ENCODE measurements at places on chromosomes 3 and 15. TPM values are rescaled to one million over a fixed set of nuclear protein-coding genes. Genes with fewer than 3 reads are reported as not detected.

Gene CCR2
- polyA plus RNA-seq: not detected

Gene NR1D2
- 14.3 TPM for polyA plus RNA-seq

Gene LRRC31
- not detected for polyA plus RNA-seq

Gene IMPDH2
- 130 TPM for polyA plus RNA-seq

Gene CD200
- 82.6 TPM for polyA plus RNA-seq

Gene DUOXA1
- 1.5 TPM for polyA plus RNA-seq

Measured in brain (organoid and tissue), 16 donors.